ENCODE measurements at places on chromosomes 1 and 21. TPM values are rescaled to one million over a fixed set of nuclear protein-coding genes. Genes with fewer than 3 reads are reported as not detected.
A peak's percentile ranks its signal among the peaks of the same experiment; 100 is the strongest.

CFHR4 gene
- total RNA-seq, result not detected

LENEP gene
- total RNA-seq, result 0.40 TPM

LORICRIN gene
- total RNA-seq, result not detected

CD34 gene
- 62.2 TPM for total RNA-seq

GRCh38 chr1:170460414-170461155, 71.4 kb upstream of the GORAB start:
- DNase-seq, result peak; percentile 96

DNA sequence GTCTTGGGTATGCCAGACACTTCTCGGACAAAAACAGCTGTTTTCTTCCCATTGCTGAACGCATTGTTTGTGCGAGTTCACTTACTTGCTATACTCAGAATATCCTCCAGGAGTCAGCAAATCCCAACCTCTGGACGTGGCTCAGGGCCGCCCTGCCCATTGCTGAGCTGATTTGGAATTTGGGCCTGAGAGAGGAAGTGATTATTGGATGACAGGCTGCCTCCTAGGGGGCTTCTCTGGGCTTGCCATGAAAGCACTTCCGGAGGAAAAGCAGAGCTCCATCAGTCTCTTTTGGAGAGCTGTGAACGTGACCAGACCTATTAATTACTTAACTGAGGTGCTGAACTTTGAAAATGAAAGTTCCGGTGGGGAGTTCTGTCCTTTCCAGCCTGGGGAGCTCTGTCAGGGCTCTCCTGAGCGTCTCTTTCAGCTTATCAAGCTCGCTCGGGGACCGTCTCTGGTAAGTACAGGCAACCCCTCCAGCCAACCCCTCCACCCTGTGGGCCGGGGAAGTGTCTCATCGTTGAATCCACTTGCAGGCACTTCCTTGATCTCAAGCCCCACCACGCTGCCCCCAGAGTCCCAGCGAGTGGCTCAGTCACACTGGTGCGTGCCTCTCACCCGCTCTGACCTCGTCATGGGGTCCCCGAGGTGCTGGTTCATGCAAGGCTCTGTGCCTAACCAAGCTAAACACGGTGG, 76.9 kb downstream of the CLIC6 start:
- DNase-seq, result peak; percentile 89

DNA sequence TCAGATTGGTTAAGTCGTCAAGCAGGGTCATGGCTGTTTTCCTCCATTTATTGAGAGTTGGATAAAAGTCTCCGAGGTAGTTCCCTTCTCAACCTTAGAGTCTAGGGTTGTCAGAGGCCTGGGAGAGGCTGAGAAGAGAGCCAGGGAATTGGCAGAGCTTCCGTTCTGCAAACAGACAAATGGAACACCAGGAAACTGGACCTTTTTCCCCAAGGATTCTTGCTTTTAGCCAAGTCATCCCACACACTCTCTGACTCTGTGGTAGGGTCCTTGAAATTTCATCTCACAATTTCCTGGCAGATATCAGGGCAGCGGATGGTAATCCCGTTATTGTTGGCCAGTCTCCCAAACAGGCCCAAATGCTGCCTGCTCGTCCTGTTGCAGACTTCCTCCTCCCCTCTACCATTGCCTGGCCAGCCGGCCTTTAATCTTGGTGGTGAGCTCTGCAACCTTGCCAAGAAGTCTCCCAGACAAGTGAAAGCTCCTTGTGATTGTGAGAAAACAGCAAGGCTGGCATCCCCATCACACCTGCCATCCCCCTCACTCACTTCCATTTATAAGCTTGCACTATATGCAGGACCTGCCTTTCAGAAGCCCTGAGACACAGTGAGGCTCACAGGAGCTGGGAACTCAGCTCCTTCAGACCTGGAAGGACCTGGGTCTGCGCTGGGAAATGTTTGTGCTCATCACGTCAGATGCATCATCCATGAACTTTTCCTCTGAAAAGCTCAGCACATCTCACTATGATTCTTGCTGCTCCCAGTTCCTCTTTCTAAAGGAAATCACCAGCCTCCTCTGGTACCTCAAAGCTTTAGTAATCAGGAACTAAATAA, 13.7 kb upstream of the SRP9 start:
- peak; percentile 68 for DNase-seq

DNA sequence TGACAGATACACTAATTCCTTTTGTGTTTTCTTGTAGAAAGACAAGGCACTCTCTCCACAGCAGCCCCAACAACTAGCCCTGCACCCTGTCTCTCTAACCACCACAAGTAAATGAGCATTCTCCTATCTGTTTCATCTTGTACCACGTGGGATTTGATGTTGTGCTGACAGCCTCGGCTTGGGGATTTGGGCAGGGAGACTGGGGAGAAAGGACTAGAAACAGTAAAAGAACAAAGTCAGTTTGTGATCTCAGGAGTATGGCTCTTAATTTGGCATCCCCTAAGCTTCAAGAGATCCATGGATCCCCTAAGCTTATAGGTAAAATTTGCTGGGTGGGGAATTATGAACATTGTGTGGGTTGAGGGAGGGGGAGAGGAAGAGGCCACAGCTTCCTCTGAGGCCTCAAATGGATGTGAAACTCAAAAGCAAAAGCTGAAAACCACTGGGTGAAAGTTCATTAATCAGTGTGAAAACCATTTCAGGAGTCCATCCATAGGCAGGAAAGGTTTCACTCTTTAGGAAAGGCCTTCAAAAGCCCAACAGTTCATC, 3.1 kb downstream of the C1orf162 start:
- DNase-seq, result peak; percentile 51

- DNase-seq, result no peak
These were observed 33.5 kb upstream of the CLDN14 start for GRCh38 chr21:36513430-36513829.

GRCh38 chr1:215226757-215227156, 144.2 kb downstream of the KCNK2 start:
- DNase-seq, result no peak

GRCh38 chr1:173562813-173563212, 40.1 kb downstream of the SLC9C2 start:
- no peak for DNase-seq

DNA sequence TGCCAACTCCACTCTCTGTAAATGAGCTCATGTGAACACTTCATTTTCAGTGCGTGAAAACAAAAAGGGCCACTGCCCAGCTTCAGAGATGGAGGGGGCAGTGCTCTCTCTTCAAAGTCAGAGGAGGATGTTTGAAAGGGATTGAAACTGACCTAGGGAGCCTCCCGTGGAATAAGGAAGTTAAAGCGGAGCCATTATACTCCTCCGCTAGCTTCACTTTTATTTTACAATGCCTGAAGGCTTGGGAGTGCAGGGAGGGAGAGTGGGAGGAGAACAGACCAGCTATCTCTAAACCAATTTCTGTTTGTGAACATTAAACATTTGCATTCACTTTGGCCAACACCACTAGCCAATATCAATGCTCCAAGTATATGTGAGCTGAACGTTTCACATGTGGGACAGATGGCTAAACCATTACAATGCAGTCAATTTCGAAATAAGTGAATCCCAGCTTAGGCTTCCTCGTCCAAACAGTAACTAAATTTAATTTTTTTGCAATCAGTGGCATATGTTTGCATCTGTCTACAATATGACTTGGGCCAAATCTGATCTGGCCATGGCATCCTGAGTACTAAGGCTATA, 126.9 kb downstream of the ESRRG start:
- peak; percentile 21 for DNase-seq

- DNase-seq, result peak; percentile 72
These were observed 1212.3 kb upstream of the NCAM2 start for GRCh38 chr21:19785941-19786340.

DNA sequence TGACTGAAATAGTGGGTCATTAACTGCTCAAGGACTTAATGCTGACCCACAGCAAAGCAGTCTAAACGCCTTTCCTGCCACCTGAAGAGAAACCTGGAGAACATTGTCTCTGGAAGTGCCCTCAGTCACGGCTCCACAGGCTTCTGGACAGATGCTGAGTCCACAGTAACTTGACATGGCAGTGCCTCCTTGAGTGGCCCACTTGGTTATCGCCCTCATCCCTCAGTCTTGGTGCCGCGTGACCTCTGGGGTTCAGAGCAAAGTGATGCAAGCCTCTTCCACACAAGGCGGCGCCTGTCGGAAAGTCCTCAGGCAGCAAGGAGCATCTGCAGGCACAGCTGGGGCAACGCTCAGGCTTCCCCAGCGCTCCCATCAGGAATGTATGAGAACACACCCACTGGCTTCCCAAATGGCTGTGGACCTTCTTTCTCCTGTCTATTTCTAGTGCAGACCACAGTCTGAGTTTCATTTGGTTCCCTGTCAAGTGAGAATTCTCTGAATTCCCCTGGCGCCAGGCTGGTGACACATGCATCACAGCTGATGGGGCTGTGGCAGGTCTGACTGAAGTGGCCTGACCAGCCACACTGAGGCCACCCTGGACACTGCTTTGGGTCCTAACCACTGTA, 13.0 kb upstream of the ANGPTL7 start:
- DNase-seq, result peak; percentile 58

GRCh38 chr1:245086389-245086969, 68.3 kb upstream of the KIF26B start:
- no peak for DNase-seq

DNA sequence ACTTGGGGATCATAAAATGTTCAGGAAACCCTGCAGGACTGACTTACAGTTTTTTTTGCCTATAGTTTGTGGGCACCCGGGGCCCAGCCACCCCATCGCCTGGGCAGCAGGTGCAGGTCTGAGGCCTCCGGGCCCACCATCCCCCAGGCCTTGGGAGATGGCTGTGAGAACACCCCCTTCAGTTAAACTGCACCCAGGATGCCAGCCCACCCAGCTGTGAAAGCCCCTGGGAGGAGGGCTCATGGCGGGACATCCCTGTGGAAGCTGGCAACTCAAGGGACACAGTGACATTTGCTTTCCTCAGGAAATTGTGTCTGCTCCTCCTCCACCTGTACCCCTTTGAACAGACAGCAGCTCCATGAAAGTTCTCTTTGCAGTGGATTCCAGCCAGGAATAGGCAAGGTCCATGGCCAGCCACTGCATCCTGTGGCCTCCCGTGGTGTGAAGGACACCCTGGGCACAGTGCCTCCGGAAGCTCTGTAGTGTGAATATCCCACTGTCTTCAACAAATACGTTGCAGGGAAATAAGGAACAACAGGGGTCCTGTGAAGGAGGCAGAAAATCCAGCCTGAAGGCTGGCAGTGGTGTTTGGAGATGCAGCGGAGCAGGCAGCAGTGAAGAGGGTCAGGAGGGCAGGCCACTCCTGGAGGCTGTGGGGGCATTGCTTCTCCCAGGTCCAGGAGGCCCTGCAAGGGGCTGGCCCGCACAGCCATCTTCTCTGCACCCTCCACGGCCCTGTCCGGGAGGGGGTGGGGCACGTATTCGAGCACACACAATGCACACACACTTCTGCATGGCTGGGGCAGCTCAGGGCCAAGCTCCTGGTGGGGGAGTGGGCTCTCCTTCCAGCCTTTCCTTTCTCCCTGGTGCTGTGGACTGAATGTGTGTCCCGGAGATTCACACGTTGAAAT, 2.1 kb upstream of the OBSCN start:
- no peak for DNase-seq

GRCh38 chr1:147545133-147545532, 3.8 kb downstream of the BCL9 start:
- DNase-seq, result peak; percentile 22

DNA sequence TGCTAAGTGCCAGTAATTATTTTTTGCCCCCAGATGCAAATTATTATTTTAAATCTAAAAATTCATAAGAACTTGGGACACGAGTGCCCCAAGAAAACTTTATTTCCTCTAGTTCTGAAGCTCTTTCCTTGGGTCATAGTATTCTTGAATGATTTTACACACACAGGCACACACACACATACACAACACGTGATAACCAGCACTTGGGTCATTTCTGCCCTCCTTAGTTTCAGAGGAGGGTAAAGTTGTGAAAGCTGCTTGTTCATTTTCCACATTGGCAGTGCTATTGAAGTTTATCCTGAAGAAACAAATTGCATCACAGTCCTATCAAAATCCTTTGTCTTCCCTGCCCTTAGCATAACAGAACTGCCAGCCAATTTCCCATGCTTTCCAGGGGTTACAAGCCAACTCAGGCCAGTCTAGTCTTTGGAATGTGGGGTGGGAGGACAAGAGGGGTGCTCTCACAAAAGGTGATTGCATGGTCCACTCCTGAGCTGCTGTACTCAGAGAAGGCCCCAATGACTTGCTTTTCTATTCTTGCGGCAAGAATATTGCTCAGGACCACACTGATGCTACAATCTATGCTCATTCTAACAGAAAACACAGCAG, 98.5 kb upstream of the POGK start:
- no peak for DNase-seq

DNA sequence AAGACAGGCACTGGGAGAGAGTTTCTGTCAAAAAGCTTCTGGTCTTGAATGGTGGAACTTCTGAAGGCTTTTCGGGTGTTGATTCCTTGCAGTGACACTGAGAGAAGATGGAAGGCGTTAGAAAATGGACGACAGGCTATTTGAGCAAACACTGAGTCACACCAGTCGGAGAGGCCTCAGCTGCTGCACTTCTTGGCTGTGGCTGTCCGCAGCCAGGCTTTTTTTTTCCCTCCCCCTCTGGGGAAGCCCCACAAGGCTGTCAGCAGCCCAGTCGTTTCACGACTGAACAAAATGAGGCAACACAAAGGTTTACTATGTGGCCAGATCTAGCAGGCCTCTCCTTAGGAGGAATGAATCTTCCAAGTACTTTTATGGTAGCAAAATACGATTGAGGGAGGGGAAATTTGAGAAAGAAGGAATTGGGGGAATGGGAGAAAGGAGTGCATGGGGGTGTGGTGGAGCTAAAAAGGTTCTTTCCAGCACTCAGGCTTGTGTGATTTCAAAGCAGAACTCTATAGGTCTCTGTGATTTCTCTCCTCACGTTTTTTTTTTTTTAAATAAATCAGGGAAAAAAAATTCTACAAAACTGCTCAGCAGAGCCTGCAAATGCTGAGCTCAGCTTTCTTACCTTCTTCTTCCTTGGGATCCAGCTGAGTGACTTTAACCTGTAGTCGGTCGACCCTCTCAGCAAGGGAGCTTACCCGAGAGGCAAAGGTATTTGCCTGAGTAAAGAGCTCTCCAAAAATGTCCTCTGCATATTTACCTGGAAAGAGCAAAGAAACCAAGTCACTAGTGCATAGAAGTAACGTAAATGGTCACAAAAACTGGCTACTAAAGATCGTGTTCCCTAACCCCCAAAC, 26.1 kb downstream of the GPR3 start:
- DNase-seq, result peak; percentile 97

DNA sequence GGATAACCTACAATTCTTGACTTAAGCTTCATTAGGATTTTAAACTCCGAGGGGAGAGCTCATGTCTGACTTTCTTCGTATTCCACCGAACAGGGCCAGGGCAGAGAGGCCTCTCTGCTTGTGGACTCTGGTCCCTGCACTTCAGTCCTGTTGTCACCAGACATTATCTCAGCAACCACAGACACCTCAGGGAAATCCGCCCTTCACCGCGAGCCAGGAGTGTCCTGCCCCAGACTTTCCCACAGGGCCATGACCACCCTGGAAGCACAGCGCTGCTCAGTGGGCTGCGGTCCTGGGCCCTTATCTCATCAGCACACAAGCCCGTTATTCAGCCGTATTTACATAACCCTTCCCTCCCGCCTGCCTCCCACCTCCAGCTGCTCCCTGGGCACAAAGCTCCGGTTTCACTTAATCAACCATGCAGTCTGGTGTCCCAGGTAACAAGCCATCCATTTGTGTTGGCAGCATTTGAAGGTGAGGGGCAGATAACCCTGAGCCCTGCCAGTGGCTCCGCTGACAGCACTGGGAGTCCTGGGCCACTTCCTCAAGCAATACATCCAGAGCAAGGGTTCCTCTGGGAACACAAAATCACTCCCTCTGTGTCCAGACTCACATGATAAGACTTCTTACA, 122.8 kb upstream of the RAB4A start:
- no peak for DNase-seq

- DNase-seq, result peak; percentile 14
These were observed 176.8 kb downstream of the ZP4 start for GRCh38 chr1:237713916-237714315.
